ENCODE measurements at places on chromosomes 1 and 21.

DNA sequence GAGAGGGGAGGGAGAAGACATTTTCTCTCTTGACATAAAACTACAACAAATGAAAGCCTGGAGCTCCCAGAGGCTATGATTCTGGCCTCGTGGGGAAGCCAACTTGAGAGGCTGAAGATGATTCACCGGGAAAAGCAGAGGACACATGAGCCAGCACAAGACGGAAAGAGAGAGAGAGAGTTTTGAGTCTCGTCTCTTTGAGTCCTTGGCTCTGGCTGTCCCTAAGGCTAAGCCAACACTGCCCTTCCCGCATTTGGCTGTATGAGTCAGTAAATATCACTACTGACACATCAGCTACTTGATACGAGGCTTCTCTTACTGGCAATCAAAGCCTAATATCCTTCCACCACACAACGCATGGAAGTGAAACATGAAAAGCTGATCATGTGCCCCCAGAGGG, 95.5 kb downstream of the GRIK3 start:
- no peak for DNase-seq

GRCh38 chr1:104248385-104248784, 498.7 kb downstream of the AMY1C start:
- DNase-seq, result no peak

DNA sequence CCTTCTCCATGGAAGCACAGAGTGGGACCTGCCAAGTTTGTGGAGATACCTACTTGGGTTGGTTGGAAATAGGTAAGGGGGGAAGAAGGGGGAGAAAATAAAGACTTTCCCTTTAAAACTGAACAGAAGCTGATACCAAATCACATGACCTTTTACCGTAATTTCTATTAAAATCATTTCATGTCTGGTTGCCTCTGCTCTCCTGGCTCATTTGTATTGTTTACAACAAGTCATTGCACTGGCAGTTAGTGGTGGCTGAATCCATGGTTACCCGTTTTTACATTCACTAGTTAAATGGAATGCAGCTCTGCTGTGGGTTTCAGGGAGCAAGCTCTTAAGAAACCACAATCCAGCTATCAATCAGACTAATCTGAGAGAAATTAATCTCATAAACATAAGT, 353.7 kb upstream of the ESRRG start:
- DNase-seq, result no peak

DNA sequence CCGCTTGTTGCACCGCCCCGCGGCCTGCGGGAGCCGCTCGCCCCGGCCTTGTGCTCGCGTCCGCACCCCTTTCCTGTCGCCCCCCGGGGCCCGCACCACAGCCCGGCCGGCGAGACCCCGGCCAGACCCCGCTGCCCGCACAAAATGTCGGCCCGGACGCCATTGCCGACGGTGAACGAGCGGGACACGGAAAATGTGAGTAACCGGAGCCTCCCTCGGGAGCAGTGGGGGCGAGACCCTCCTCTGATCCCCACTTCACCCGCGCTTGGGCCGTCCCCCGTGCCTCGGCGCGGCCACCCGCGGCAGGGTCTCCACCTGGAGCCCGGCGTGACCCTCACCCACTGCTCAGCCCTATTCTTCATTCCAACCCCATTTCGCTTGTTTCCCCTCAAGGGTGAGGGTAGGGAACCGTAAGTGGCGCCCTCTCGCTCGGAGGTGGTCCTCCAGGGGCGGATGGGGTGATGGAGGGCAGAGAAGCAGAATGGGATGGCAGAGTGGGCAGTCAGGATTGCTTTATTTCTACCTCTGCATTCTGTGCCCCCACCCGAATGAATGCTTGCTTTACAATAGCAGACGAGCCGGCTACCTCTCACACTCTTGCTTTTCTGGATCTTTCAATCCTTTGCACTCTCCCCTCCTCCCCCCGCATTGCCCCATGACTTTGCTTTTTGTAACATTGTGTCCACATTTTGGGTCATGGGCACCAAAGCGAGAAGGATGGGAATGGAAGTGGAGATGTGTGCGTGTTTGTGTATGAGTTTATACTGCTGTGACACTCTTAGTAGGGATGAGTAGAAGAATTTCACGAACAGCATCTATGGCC, 954 bp downstream of the MARK1 start:
- no peak for DNase-seq

- peak; percentile 16 for DNase-seq
Measured at GRCh38 chr1:15707239-15707925, 23.3 kb downstream of the PLEKHM2 start.

GRCh38 chr1:223332997-223333396, 31.0 kb downstream of the SUSD4 start:
- no peak for DNase-seq

GRCh38 chr1:204461331-204462228, 33.0 kb downstream of the PIK3C2B start:
- no peak for DNase-seq

DNA sequence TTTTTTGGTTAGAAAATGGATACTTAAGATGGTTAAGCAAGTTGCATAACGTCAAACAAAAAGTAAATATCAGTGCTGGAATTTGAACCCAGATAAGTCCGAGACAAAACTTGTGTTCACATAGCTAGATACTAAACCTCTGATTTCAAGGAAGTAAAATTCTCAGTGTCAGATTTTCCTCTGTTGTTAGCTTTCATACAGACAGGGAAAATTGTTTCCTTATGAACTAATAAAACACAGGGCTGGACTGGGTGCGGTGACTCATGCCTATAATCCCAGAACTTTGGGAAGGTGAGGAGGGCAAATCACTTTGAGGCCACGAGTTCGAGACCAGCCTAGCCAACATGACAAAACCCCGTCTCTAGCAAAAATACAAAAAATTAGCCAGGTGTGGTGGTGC, 51.3 kb downstream of the PCNX2 start:
- DNase-seq, result peak; percentile 45

DNA sequence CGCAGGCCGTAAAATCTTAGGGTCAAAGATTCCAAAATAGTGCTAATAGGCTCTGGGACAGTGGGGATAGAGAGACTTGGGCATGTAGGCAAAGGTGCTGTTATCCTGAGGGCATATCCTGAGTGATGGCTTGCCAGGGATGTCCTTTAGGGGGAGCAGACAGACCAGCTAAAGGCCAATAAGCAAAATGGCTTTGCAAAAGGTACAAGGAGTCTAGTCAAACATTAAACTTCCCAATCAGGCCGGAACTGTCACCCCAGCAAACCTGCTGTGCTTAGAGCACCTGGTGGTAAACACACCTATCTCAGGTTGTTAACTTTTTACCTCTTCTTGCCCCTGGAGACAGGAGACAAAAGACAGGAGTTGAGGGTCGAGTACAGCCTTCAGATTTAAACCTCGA, 49.1 kb downstream of the TRABD2B start:
- DNase-seq, result no peak

DNA sequence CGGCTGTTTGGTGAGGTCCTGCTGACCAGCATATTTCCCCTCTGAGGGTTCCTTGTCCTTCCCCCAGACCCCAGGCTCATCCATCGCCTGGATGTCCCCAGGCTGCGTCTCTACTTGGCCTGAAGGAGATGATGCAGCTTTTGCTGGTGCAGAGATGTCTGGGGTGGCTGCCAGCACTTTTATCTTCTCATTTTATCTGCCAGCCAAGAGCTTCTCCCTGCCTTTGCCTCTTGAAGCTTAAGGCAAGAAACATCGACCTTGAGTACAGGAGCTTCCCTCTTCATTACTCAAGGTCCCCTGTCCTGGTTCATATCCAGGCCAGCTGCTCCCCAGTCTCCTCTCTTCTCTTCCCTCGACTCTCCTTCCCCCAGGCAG, 9.2 kb upstream of the H6PD start:
- no peak for DNase-seq

DNA sequence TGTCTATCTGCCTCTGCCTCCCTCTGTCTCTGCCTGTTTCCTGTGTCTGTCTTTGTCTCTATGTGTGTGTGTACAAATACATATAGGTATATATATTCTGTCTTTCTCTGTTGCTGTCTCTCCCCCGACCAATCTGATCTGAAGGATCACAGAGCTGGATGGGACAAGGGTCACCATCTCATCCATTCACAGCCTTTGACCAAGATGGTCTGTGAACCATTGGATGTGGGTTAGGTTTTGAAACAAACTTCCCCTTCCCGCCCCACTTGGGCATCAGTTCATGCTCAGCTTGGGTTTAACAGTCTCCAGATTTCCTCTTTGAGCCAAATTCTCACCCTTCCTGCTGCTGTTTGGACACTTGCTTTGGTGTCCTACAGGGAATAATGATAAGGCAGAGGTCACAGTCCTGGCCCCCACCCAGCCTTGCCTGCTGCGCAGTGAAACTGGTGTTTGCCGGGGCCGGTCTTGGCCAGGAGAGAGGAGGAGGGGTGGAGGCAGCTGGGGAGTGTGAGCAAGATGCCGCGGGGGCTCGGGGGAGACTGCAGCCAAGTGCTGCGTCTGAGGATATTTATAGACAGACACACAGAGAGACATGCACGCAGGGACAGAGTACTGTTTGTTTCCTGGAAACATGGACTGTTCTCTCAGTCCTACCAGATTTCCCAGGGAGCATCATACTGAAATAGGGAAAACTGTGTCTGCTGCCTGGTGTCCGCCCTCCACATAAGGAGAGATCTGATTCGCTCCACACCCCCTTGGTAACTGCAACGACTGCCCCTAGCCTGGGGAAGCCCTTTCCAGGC, 27.0 kb upstream of the BTG2 start:
- peak; percentile 88 for DNase-seq

DNA sequence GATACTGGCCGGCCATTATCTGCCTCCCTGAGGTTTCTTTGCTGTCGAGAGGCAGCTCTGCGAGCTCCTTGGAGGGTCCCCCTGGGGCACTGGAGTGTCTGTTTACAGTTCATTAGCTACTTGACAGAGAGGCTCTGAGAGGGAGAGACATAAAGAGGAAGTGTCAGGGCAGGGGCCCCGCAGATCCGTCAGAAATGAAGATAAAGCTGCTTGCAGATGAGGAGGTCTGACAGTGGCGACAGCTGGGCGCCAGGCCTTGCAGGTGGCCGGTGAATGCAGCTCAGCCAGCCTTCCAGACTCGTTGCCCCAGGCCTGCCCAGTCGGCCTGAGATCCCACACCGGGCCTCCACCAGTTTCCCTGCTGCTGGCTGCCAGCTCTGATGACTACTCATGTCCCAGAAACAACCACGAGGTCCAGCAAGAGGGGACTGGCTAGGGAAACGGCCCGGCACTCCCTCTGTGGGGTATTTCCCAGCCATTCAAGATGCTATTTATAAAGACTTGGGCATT, 84.7 kb downstream of the DISP3 start:
- peak; percentile 2 for DNase-seq

- DNase-seq, result peak; percentile 8
Measured at GRCh38 chr1:231557898-231558707, 29.6 kb downstream of the TSNAX start.

GRCh38 chr1:180528868-180529470, 26.6 kb upstream of the ACBD6 start:
- DNase-seq, result no peak

DNA sequence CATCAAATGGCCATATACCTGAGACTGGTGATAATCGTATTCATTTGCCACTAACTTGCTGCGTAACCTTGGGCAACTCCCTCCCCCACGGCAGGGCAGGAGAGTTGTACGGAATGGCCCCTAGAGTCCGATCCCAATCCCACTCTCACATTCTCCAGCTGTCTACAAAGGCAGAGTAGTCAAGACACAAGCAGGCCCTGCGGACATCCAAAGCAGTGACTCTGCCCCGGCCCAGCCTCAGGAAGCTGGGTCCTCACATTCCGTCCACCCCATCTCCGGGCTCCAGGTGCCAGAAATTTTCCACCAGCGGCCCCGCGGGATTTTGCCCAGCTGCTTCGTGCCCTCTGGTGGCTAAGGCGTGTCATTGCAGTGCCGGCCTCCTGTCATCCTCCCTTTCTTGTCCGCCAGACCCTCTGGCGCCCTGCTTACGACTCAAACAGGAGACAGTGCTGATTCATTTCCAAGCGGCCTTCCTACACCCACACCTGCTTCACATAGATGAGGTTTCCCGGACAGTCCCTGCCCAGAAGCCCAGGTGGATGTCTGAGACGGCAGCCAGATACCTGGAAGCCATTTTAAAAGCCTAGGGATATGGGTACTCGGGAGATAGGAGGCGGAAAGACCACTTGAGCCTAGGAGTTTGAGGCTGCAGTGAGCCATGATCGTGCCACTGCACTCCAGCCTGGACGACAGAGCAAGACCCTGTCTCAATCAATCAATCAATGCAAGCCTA, 2.9 kb upstream of the S100A2 start:
- peak; percentile 88 for DNase-seq

GRCh38 chr1:153852170-153852569, 70.6 kb downstream of the GATAD2B start:
- no peak for DNase-seq

GRCh38 chr21:25280061-25280460, 327.2 kb downstream of the MRPL39 start:
- no peak for DNase-seq

- DNase-seq, result peak; percentile 4
Measured at GRCh38 chr21:43024439-43025136, 50.2 kb downstream of the PKNOX1 start.

DNA sequence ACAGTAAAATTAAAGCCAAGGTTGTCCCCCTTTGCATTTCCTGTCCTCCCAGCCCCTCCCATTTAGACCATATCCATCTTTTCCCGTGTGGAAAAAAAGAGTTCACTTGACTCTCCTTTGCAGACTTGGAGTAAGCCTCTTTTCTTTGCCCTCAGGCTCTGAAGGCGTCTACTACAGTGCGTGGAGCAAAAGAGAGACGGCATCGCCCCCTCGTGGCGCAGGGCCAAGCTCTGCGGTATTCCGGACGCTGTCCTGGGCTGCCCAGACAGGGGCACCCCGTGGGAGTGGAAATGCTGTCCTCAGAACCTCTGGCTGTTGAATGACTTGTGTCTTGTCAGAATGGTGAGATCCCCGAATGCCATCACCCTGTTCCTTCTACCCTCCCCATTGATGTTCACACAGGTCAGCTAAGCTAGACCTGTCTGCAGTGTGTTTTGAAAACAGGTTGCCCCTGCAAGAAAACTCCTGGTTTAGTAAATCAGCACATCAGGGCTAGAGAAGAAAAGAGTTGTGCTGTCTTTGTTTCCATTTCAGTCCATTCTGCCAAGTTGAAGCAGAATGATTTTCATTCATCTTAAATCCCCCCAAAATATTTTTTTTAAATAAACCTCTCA, 12.3 kb upstream of the GJA8 start:
- DNase-seq, result peak; percentile 22

Measured in fibroblast of the aortic adventitia (primary cell).